C1 segment of cervical spinal cord (tissue), 14 donors: ENCODE measurements at places on chromosomes 7 and 10.

DNA sequence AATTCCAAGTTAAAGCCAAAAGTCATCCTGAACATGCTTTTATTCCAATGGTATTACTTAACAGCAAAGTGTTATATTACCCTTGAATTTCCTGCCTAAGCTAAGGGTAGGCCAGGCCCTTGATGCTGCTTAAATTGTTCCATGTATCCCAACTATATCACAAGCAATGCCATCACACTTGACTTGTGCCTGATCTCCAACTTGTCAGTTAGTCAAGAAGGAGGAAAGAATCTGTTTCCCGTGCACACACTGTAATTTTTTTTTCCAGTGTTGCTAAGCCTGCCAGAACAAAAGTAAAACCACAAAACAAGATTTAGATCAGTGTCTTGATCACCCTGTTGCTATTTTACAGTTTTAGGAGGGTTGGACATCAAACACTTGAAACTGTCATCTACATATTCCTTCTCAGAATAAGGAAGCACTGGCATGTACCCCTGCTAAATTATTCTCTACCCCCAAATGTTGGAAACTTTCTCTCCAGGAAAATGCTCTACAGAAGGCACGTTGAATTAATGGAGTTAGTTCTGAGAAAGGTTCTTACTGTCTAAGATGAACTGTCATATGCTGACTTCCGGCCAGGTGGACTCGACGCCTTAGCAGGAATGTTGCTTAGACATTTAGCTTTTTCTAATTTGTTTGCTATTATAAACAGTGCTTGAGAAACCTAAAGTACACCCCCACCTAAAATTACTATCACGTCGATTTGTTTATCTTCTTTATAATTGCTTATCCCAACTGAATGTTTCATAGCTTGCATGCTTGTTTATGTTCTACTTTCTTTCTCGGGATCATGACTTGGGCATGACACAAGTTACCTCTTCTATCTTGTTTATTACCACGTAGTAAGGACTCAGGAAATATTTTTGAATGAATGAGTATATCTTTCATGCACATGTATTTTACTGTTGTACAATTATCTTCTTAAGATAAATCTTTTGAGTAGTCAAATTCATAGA lies 105.5 kb upstream of the ZNF438 start:
- DNase-seq, result no peak

DNA sequence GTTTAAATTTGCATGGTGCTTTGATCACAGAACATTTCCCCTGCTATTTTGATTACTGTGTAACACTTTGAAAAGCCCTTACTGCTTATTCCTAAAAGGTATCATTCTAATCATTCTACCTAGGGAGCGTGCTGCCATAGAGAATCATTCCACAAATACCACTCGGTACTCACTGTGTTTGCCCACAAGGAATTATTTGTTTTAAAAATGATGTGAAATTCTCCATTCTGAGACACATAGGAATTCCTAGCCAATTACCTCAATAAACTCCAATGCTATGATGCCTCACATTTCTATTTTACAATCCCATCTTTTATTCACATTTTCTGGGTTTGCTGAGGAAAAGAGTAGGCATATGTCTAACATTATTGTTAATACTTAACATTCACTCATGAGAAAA lies 16.2 kb upstream of the TES start:
- DNase-seq, result no peak

GRCh38 chr10:131252567-131253276 lies 58.8 kb downstream of the TCERG1L start:
- DNase-seq, result no peak

DNA sequence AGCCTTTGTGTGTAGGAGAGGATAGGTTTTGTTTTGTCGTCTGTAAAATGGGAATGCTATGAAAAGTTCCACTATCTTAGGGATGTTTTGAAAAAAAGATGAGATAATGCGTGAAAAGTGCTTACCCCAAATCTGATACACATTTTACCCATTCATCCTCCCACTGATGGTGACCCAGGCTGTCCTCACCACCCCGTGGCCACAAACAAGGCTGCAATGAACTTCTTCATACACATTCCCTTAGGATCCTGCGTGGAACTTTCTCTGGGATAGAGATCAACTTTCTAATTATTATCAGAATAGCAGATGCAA lies 399 bp upstream of the OGDHL start:
- DNase-seq, result no peak

DNA sequence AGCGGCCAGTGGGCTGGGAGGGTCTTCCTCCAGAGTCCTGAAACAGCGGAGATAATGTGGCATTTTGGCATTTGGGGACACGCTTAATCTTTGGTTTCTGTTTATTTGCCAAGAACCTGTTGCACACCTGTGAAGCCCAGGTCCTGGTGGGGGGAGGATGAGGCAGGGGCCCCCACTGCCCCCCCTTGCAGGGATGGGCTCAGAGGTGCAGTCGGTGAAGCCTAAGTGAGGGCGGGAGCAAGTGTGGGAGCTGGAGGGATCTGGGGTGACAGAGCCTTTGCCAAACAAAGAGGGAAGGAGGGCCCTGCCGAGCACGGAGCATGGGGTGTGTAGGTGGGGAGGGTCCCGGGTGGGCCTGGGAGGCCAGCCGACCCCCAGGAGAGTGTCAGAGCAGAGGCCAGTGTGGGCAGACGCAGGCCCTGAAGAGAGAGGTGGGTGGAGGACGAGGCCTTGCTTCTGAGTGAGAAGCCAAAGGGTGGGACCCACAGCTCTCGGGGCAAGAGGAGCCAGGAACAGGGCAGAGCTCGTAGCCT lies 62.1 kb upstream of the ADGRA1 start:
- no peak for DNase-seq

GRCh38 chr10:125820701-125821100 lies 2.4 kb downstream of the UROS start:
- no peak for DNase-seq

GRCh38 chr7:7272294-7272693 lies 90.0 kb downstream of the C1GALT1 start:
- no peak for DNase-seq

- no peak for DNase-seq
Measured at GRCh38 chr10:11858093-11858492, 34.9 kb downstream of the PROSER2 start.

DNA sequence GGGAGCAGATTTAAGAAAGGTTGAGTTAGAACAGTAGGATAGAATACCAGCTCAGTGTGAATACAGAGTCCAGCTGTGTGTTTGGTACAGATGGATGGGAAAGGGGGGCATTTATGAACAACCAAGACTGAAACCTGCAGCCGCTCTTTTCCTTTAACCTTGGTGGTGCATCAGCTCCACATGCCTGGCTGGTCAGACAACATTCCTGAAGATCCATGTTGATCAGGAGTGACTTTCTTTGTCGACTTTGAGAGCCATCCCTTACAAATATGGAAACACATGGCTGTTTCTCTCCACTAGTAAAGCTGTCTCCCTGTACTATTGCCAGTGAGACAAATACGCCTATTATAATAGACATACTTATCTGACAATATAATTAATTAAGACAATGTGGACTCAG lies 476.5 kb upstream of the IGFBP3 start:
- no peak for DNase-seq

GRCh38 chr10:125063256-125063925 lies 97.0 kb downstream of the CTBP2 start:
- DNase-seq, result no peak

GRCh38 chr10:46236941-46237681 lies 49.7 kb upstream of the ANTXRL start:
- DNase-seq, result no peak

- DNase-seq, result no peak
Measured at GRCh38 chr10:17808971-17809841, at the start of gene MRC1. Gene MRC1 (plus strand): TSS chr10:17809348. CDS start chr10:17809466, 118 bp downstream.

- no peak for DNase-seq
Measured at GRCh38 chr10:132688580-132689420, 97.1 kb downstream of the NKX6-2 start.

DNA sequence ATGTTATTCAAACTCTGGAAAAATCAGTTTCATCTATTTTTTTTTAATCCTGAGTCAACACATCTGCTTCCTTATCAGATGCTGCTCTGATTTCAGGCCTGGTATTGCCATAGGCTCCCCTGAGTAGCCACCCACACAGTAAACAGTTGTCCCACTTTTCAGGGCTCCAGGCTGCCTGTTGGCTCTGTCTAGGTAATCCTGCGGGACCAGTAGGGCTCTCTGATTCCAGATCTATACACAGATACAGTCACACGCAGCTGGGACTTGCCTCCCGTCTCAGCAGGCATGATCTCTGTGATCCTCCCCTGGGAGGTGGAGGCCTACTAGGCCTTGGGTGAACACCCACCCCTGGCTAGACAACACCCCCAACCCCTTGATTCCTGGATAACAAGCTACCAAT lies 206.1 kb downstream of the CREB5 start:
- DNase-seq, result no peak

DNA sequence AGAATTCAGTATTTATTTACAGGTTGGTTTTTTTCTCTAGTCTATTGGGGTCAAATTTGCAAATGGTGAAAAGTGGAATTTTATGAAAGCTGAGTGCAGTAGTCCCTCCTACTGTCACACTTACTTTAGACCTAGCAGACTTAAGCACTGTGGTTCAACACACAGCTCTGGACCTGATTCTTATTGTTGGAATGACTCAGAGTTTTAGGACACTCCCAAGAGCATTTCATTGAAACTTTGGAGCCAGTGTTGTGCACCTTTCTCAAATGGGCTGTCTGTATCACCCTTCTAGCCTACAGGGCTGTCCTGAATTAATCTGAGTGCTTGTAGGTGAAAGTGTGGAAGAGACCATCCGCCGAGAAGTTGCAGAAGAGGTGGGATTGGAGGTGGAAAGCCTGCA lies 16.1 kb downstream of the NUDT13 start:
- no peak for DNase-seq

GRCh38 chr10:6445671-6446316 lies 134.3 kb downstream of the PRKCQ start:
- peak; percentile 8 for DNase-seq

DNA sequence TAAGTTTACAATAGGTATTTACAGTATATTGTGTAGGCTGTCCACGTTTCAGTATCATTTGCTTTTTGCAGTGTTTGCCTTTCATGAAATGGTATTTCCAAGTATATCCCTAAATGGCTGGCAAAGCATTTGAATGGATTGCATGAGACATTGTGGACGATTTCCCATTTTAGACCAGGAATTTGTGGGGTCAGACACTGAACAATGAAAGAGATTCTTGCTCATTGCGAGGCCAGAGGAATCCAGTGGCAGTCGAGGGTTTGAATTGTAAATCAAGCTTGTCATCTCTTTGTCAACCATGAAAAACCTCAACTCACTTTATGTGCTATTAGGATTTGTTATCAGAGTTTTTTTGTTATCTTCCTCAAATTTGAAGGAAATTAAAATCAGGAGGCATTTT lies 70.8 kb downstream of the CREB5 start:
- no peak for DNase-seq

GRCh38 chr10:88926566-88927415 lies 25.8 kb downstream of the ACTA2 start:
- DNase-seq, result no peak

GRCh38 chr7:33191340-33191739 lies 62.0 kb downstream of the BBS9 start:
- DNase-seq, result no peak

GRCh38 chr10:34677591-34677990 lies 137.5 kb downstream of the PARD3 start:
- no peak for DNase-seq

DNA sequence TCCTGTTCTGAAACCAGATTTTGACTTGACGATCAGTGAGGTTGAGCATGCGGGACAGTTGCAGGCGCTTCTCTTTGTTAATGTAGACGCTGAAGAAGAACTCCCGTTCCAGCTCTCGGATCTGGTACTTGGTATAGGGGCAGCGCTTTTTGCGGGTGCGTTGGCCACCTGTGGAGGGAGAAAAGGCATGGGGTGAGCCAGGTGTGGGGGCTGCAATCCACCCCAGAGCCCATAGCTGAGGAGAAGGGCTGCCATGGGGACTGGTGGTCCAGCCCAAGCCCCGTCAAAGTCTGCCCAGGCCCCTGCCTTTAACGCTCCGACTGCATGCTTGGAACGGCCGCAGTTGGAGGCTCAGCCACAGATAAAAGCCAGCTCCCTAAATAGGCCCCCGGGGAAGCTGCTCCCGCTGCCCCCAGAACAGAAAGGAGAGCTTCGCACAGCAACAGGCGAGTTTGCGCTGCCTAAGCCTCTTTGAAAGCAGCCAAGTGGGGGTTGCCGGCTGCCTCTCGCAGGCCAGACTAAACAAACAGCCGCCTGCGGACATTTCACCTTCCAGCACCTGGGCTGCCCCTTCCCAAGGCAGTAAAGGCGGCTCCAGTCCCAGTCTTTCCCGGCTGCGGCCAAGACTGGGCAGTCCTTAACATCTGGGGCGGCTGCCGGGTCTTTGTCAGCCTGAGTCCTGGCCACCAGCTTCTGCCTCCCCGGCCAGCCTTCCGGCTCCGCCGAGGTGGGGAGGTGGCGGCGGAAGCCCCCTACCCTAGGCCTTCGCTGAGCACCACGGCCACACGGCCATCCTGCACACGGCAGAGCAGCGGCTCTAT lies 2.0 kb downstream of the HOXA11 start:
- DNase-seq, result no peak

DNA sequence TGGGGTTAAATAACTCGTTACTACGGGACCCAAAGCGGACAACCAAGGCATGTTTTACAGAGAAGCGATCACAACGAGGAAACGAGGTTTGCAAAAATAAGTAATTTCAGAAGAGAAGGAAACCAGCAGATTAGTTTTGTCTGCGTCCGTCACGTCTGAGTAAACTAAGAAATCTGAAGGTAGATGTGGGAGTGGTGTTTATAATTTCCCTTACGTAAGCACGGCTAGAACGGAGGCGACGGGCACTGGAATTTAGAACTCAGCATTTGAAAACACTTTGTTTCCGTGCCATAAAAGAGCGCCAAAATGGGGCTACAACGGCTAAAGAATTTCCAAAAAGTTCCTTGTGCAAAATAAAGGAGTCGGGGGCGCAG lies 718 bp upstream of the UMAD1 start:
- no peak for DNase-seq

DNA sequence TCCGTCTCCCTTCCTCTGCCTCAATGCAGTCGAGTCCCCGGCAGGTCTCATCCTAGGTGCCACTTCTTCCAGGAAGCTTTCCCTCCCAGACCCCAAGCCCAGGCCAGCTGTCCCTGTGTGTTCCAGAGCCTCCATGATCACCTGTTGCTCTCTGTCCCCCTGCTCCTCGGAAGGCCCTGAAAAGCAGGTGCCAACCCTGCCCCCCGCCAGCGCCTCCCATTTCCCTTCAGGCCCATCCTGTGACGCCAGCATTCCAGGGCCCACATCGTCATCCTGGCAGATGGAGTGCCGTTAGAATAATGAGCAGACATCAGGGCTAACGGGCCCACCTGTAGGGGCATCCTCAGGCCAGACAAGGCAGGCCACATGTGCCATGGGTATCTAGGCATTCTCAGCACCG lies 253.0 kb upstream of the PPP2R2D start:
- no peak for DNase-seq

- no peak for DNase-seq
Measured at GRCh38 chr10:103584216-103585010, 90.9 kb downstream of the NEURL1 start.

- DNase-seq, result no peak
Measured at GRCh38 chr10:80411267-80411668, 2.9 kb downstream of the PRXL2A start.
